ENCODE measurements at places on chromosomes 13 and 19. TPM values are rescaled to one million over a fixed set of nuclear protein-coding genes. Genes with fewer than 3 reads are reported as not detected.
A peak's percentile ranks its signal among the peaks of the same experiment; 100 is the strongest.

DNA sequence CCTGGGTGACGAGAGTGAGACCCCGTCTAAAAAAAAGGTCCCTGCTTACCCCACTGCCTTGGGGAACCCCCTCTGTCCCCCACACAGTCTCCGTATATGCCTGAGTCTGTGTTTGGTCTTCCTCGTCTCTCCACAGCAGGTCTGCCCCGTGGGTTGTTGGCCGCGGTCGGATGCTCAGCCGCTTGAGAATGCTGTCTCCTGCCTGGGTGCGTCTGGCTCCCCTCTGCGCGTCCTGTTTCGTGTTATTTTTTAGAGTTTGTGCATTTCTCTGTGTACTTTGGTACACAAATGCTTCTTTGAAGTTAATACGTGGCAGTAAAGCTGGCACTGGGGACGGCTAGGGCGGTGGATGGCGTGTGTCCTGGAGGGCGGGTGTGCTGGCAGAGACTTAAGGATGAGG is 34.9 kb downstream of the KDM4B start:
- no peaks in the 10 kb centered on the region for H3K36me3 ChIP-seq
- H3K4me1 ChIP-seq: no peaks in the 10 kb centered on the region
- H3K4me3 ChIP-seq: no peak overlapping the region

LILRB1 gene
- 0.07 TPM for total RNA-seq

DNA sequence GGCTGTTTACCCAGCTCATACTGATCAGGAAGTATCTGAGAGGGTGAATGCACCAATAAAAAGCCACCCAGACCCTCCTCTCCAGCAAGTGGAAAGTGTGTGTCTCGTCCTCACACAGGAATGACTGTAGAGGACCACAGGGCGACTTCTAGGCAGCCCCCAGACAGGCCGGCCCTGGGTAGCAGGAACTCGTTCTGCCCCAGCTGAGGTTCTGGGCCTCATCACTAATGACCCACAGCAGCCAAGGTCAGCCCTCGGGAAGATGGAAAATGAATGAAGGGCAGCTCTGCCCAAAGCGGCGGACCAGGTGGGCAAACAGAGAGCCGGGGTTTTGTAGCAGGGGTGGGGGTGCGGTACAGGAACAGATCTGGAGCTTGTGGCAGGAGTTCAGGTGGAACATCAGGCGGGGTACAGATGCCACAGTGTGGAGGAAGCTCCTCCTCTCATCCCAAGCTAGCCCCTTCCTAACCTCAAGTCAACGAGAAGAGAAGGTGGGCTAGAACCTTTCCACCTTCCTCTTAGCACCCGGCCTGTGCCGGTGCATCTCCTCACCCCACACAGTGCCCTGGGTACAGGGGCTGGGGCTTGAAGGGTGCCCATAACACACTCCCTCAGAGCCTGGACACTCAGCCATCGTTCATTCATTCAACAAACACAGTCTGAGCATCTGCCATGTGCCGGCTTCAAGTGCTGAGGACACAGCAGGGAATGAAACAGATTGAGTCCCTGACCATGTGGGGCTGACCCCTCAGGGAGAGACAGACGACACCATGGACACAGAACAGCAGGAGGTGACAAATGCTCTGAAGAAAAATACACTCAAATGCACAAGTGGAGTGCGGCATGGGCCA is 36.2 kb downstream of the RFX2 start:
- DNase-seq: no peak
- no peaks in the 10 kb centered on the region for H3K36me3 ChIP-seq
- H3K4me1 ChIP-seq: peaks cover 7% of the 10 kb centered on the region
- H3K27ac ChIP-seq: no peak overlapping the region

TEX29 gene
- total RNA-seq: not detected

GRCh38 chr13:34777914-34778303 is 164.2 kb upstream of the NBEA start:
- H3K27me3 ChIP-seq: no peaks in the 10 kb centered on the region
- no peaks in the 10 kb centered on the region for H3K36me3 ChIP-seq
- no peak overlapping the region for H3K27ac ChIP-seq
- H3K4me3 ChIP-seq: no peak overlapping the region

DNA sequence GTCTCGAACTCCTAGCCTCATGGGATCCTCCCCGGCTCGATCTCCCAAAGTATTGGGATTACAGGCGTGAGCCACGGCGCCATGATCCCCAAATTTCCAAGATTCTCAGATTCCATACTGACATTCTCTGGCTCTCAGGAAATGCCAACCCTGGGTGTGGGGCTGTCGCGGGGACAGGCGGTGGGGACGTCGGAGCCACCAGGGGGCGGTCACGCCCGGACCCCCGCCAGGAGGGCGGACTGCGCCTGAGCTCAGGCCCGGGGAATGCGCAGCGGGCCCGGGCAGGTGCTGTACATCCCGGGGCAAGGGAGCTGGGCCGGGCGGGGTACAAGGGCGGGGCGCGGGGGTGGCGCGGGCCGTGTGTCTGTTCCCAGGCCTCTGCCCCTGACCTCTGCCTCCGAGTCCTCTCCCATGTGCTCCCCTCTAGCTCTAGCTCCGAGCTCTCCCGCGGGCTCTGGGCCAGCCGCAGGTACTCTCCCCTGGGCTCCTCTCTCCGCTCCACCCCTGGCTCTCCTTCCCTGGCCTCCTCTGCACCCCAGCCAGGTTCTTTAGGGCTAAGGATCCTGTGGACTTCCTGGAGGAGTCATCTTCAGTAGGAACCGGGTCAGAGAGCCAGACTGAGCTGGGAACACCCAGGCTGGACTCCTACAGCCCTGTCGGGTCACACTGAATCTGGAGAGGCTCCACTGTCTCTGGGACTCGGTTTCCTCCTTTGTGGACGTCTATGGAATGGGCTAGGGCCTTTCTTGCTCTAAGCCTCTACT is 2.4 kb downstream of the PPP1R13L start:
- no peak overlapping the region for H3K27ac ChIP-seq
- no peaks in the 10 kb centered on the region for H3K27me3 ChIP-seq
- H3K4me3 ChIP-seq: no peak overlapping the region
- peaks cover 30% of the 10 kb centered on the region for H3K4me1 ChIP-seq
- no peaks in the 10 kb centered on the region for H3K36me3 ChIP-seq

DNA sequence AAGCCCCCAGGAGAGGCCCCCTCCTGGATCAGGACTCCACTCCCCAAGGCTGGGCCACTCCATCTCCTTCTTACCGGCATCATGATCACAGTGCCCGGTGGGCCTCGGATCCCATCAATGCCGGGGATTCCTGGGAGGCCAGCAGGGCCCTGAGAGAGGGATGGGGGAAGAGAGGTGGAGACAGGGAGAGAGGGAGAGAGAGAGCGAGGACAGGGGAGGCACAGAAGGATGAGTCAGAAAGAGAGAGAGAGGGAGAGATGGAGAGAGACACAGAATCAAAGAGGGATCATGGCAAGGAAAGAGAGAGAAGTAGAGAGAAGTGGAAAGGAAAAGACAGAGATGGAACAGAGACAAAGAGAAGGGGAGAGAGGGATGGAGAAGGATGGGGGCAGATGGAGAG is 13.8 kb downstream of the COL5A3 start:
- DNase-seq: no peak
- no peaks in the 10 kb centered on the region for H3K27me3 ChIP-seq
- no peak overlapping the region for H3K4me3 ChIP-seq
- H3K36me3 ChIP-seq: no peaks in the 10 kb centered on the region
- no peaks in the 10 kb centered on the region for H3K4me1 ChIP-seq
- H3K27ac ChIP-seq: no peak overlapping the region

- H3K4me3 ChIP-seq: no peak overlapping the region
- H3K36me3 ChIP-seq: peaks cover 26% of the 10 kb centered on the region
- no peak overlapping the region for H3K27ac ChIP-seq
- peak; percentile 85 for DNase-seq
- H3K27me3 ChIP-seq: no peaks in the 10 kb centered on the region
Observed at GRCh38 chr19:1992759-1993260, 22.7 kb downstream of the BTBD2 start.

DNA sequence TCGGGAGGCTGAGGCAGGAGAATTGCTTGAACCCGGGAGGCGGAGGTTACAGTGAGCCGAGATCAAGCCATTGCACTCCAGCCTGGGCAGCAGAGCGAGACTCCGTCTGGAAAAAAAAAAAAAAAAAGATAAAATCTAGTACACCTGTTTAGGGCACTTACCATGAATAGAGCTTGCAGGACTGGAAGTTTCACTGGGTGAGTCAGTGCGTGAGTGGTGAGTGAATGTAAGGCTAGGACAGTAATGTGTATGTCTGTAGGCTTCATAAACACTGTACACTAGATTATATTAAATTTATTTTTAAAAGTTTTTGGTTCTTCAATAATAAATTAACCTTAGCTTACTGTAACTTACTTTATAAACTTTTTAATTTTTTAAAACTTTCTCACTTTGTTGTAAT is 22.9 kb downstream of the PPP5C start:
- H3K4me1 ChIP-seq: no peaks in the 10 kb centered on the region
- peaks cover 10% of the 10 kb centered on the region for H3K36me3 ChIP-seq
- no peak overlapping the region for H3K27ac ChIP-seq
- no peaks in the 10 kb centered on the region for H3K27me3 ChIP-seq

- no peaks in the 10 kb centered on the region for H3K36me3 ChIP-seq
- H3K27me3 ChIP-seq: no peaks in the 10 kb centered on the region
- H3K4me3 ChIP-seq: no peak overlapping the region
- H3K4me1 ChIP-seq: no peaks in the 10 kb centered on the region
- H3K27ac ChIP-seq: no peak overlapping the region
Observed at GRCh38 chr19:41691268-41691970, 3.3 kb upstream of the CEACAM7 start.

DNA sequence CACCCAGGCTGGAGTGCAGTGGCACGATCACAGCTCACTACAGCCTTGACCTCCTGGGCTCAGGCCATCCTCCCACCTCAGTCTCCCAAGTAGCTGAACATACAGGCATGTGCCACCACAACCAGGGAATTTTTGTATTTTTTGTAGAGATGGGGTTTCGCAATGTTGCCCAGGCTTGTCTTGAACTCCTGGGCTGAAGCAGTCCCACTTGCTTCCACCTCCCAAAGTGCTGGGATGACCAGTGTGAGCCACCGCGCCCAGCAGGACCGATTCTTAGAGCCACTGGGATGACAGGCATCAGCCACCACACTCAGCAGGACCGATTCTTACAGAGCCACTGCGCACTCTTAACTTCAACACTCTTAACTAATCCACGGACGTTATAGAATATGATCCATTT is 54.9 kb upstream of the RANBP3 start:
- no peaks in the 10 kb centered on the region for H3K4me1 ChIP-seq
- no peak overlapping the region for H3K27ac ChIP-seq
- no peak for DNase-seq
- H3K27me3 ChIP-seq: no peaks in the 10 kb centered on the region
- no peak overlapping the region for H3K4me3 ChIP-seq
- H3K36me3 ChIP-seq: no peaks in the 10 kb centered on the region

SPACA4 gene
- total RNA-seq: not detected

GRCh38 chr13:99390601-99391000 is 83.4 kb upstream of the GPR183 start:
- H3K27ac ChIP-seq: no peak overlapping the region
- H3K4me1 ChIP-seq: no peaks in the 10 kb centered on the region
- H3K36me3 ChIP-seq: 0 out of 2 replicates have a peak, but pooled peaks cover 10% of the 10 kb centered on the region
- no peak for DNase-seq
